GDM1 (cell line): ENCODE measurements at places on chromosomes 5 and 9.

- DNase-seq: no peak
Measured at GRCh38 chr5:110361471-110361870, 365.0 kb downstream of the TMEM232 start.

DNA sequence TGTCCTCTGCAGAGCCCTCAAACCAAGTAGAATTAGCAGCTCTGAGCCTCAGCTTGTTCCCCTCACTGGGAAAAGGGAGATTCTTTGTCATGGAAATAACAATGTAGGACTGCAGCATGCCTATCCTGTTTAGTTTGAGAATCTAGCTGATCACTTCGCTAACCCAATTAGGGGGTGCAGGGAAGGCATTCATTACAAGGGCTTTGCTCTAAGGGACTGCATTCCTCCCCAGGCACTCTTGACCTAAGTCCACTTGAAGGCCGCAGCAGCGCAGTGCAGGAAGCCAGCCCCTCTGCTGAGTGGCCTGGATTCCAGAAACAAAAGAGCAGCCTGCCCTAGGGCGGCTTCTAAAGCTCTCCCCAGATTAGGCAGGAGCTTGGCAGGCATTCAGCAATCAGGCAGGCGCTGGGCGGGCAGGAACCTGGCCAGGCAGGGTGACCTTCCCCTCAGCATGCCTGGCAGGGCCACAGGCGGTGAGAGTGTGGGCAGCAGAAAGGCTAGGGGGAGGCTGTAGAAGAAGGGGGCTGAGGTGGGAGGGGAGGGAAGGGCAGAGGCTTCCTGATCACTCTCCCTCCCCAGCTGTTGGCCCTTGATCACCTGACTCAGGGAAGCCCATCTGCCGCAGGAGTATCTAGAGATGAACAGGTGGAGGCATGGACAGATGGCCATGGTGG is 24.8 kb downstream of the CCNJL start:
- DNase-seq: no peak

DNA sequence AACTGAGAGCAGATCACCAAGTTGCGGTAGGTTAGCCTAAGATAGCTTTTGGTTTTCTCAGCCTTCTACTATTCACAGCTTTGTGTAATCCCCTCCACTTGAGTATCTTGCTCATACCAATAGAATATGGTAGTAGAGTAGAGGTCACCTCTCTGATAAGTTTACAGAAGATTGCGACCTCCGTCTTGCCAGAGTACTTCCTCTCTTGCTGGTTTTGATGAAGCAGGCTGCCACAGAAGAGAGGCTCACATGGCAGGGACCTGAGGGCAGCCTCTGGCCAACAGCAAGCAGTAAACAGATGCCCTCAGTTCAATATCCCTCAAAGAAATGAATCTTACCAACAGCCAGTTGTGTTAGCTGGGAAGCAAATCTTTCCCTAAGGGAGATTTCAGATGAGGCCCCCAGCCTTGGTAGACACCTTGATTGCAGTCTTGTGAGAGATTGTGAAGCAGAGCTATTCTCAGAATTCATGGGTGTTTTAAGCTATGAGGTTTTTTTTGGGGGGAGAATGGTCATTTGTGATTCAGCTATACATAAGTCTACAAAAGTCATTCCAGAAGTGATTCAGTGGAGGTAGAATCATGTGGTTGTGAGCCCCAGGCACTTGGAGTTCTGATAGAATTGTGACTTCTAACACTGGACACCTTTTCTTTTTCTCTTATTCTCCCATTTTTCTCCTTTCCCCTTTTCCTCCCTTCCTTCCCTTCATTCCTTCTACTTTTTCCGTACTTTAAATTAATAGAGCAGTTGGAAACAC is 22.7 kb upstream of the CDKN2B start:
- no peak for DNase-seq

- DNase-seq: no peak
Measured at GRCh38 chr9:22238809-22239684, 207.6 kb upstream of the DMRTA1 start.

DNA sequence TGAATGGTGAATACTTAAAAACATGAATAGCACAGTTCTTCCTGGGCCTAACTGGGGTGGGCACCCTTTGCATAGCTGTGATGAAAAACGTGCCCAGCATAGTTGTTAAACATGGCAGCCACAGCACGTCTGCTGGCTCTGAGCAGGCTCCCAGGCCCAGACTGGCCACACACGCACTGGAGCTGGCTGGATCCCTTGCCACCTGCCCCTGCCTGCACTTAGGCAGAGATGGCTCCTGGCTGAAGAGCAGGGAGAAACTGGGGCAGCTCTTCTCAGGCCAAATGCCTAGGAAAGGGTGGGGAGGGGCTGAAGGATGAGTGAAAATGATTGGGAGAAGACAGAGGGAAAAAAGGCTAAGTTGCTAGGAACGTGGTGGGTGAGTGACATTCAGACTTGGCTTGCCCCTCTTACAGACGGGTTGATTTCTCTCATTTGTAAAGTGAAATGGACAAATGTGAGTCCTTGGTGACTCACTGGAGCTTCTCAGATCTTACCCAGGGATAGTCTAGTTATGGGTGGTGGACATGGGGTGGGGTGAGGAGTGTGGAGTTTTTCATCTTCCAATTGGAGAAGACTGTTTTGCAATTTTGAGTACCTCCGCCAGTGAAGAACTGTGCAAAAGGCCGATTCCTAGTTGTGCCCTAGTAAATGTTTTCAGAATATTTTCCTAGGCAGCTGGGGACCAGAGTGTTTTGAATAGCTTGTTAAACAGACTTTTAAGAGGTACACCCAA is 42.4 kb downstream of the TRIO start:
- no peak for DNase-seq

- peak; percentile 22 for DNase-seq
Measured at GRCh38 chr9:130240410-130241197, 25.0 kb upstream of the HMCN2 start.
